ENCODE measurements at places on chromosomes 13 and 19. TPM values are rescaled to one million over a fixed set of nuclear protein-coding genes. Genes with fewer than 3 reads are reported as not detected.

GRCh38 chr19:23991170-23991569 is 76.5 kb downstream of the ZNF726 start:
- DNase-seq, result peak; percentile 71

GRCh38 chr19:5974721-5975387 is 3.1 kb downstream of the RANBP3 start:
- DNase-seq, result no peak

DNA sequence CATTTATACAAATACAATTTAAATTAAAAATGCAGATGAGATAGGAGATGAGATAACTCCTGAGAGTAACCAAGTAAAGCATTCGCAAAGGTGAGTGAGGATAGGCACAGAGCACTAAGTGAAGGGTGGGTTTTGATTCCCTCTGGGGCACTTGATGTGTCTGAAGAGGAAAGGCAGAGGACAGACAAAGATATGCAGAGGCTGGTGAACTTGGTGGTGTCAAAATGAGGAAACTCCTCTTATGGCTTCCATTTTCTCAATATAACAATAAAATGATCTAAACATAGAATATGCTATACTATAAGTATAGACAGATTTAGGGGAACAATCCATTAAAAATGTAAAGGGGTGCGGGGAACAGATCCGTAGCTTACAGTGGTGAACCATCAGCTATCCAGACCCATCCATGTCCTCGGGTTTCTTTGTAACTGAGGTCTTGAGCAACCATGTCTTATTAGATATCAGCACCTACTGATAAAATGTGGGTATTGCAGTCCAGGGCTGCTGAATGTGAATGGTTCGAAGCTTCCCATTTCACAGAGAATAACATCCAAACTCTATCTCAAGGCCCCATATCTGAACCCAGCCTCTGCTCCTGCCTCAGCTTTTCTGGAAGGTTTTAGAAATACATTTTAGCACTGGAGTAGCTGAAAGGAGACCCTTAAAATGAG is 73.9 kb upstream of the SLC10A2 start:
- DNase-seq, result peak; percentile 55

- no peak for DNase-seq
These were observed 128.1 kb downstream of the KL start for GRCh38 chr13:33144358-33144784.

GRCh38 chr19:5292453-5292821 is 48.2 kb downstream of the PTPRS start:
- no peak for DNase-seq

DNA sequence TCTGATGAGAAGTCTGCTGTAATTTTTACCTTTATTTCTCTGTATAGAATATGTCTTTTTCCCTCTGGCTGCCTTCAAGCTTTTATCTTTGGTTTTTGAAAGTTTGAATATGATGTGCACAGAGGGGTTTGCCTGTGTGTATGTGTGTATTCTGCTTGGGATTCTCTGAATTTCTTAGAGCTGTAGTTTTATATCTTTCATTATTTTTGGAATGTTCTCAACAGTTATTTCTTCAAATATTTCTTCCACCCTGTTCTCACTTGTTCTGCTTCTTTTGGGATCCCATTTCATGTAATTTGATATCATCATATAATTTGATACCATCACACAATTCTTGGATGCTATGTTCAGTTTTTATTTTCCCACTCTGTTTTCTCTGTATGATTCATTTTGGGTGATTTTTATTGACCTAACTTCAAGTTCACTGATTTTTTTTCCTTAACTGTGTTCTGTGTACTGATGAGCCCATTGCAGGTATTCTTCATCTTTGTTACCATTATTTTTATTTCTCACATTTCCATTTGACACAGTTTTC is 7.5 kb downstream of the COG3 start:
- DNase-seq, result no peak

- no peak for DNase-seq
These were observed 12.7 kb upstream of the GAS6 start for GRCh38 chr13:113876346-113877148.

DNA sequence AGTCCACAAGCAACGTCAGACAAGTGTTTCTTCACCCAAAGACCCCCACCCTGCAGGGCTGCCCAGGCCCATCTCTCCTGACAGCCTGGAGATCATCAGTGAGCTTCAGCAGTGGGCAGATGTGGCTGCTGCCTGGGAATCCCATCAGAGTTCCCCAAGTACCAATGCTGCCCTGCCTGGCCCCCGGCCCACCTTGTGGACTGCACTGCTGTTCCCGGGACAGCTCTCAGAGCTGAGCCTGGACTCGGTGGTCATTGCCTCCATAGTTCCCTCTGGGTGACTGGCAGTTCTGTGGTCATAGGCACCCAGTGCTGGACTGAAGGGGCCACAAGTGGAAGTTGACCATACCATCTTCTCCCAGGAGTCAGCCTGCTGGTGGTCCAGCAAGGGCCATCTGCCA is 24.5 kb upstream of the ZNF492 start:
- DNase-seq, result no peak

DNA sequence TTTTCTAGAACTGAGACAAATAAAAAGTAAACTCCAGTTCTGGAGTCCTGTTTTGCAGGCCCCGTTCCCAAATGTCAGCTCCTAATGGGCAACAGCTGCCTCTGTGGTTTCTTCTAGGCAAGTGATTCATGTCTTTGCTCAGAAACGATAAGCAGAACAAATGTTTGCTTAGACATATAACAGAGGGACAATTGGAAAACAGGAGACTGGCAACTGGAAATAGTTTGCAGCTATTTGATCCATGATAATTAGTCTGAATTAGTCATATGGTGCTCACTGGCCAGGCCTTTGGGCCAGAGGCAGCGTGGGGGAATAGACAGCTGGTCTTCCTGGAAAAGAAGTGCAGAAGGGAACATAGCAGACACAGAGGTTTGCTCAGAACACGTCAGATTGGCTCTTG is 29.2 kb upstream of the TSHZ3 start:
- DNase-seq, result peak; percentile 93

GRCh38 chr13:26749285-26749684 is 11.3 kb downstream of the GPR12 start:
- no peak for DNase-seq

DNA sequence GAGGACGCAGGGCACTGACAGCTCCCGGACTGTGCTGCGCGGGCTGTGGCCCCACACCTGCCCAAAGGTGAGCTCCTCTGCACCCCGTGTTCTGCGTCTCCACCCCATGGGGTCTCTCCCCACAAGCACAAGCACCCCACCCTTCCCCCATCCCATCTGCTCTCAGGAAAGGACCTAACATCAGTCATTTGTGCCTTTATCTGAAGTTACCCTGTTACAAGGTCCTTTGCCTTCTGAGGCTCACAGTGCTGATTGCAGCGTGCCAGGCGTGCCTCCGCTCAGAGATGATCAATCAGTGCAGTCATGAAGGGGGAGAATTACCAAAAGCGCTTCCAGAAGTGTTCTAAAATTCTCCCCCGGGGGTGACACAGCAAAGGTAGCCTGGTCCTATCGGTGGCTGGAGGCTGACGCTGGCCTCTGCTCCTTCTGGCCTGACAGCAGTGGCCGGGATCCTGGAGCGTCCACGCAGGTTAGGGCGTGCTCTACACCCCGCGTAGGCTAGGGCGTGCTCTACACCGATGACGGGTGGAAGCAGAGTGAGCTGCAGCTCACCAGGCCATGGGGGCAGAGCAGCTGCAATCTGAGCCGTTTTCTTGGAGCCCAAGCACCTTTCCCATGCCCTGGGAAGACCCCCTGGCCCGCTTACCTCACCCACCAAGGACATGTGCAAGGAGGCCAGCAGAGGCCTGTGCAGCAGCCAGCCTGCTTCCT is 84.7 kb upstream of the TM9SF2 start:
- no peak for DNase-seq

DNA sequence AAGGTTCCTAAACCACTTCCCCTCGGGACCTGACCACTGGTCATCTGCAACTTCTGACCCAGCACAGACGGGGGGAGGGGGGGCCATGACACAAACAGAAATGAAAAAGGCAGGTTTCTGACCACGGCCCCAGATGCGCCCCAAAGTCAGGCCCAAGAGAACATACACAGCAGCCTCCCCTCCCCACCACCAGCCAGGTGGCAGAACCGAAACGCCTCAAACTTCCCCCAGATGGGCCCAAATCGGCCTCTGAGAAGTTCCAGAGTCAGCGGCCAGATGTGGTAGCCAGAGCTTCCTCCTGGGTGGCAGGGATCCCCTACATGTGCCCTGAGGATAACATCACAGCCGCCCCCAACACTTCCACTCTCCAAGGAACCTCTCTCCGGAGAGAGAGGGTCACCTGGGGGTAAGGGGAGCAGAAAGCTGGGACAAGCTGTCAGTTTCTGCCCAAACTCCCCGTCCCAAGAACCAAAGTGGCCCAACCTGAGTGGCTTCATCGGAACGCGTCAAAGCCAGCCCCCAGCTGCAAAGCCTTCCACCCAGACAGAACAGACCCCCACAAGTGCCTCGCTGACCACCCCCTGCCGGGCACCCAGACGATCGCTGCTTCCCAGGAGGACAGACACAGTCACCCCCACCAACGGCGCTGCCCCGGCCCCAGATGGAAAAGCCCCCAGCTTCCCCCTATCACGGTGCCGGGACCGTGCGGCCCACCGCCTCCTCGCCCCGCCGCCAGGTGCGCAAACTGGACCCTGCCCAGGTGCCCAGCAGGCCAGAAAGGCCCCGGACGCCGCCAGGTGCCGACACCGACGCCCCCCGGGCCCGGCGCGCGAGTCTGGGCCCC is 800 bp downstream of the ELL start:
- DNase-seq, result peak; percentile 35

DNA sequence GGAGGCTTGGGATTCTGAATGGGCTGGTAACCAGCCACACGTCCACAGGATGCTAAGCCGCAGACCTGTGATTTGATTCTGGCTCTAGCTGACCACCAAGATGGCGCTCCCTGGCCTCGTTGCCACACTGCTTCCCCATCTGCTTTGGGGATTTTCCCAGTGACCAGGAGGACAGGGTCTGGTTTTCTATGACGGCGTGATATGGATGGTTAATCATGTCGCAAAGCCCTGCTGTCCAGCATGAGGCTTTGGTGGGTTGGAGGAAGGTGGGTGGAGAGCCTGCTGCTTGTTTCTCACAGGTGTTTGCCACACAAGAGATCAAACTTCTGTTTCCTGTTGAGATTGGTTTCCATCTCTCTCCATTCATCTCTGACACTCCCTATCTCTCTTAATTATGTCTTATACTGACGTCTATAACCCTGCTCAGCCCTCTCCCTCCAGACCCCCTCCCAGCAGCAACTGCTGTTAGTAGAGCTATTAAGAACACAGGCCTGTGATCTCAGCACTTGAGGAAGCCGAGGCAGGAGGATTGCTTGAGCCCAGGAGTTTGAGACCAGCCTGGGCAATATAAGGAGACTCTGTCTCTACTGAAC is 102.7 kb downstream of the SIPA1L3 start:
- DNase-seq, result no peak

DNA sequence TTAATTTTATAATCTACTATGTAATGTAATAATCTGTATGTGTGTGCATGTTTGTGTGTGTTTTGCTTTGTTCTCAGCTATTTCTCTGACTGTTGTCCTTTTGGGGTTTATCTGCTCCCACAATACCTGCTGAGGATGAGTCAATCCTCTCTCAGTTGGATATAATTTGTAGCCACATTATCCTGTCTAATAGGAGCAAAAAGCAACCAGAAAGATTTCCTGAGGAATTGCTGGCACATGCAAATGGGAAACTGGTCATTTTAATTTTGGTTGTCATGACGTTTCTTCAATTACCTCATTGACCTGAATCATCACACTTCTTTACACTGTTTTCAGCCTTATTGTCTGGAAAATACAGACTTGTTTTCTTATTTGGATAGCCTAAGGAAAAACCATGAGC is 488.4 kb downstream of the KLF5 start:
- no peak for DNase-seq

DNA sequence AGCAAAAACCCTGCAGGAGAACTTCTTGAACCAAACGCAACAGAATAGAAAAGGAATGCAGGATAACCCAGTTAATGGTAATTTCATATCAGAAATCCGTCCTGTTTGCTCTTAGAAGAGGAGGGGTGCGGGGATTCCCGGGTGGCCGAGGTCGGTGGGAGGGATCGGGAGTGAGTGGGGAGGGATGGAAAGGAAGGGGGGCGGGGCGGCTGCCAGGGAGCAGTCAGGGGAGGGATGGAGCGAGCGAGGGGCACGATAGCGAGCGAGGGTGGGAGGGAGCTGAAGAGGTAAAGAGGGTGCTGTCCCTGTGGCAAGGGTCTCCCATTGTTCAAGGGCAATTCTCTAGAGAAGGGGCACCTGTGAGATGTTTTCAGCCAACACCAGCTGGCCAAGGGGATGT is 26.5 kb downstream of the CD177 start:
- no peak for DNase-seq

DNA sequence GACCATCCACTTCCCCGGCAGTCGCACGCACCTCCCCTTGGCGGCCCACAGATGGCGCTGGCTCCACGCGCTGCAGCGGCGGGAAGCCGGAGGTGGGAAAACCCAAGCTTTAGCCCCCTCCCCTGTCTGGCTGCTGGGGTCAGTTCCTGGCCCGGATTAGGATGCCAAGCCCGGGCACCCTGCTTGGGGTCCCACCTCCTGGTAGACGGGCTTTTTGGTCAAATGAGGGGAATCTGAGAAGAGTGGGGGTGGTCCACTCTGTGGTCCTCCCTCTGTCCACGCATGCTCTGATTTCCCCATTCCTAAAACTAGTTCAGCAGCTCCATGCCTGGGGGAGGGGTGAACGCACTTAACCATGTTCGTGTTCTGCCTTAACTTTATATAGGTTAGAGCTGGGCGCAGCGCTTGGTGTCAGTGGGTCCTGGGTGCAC is 8.1 kb upstream of the ADGRE2 start:
- peak; percentile 20 for DNase-seq

DNA sequence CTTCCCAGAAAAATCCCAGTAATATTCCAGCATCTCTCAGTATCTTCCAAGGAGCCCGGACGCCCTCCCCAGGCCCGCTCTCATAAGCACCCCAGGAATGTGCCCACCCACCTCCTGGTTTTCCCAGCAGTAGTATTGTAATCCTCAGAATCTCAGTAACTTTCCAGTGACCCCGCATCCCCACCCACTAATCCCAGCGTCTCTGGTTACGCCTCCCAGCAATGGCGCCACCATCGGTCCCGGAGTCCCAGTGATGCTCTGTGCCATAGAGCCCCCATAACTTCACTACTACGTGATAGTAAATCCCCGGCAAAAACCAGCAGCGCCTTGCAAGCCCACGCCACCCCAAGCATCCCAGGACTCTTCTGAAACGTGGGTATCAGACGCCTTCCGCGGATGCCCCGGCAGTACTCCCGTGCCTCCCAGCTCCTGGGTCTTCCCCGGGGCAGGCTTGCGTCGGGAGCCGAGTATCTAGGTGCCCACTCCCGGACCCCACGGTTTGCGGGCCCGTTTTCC is 928 bp upstream of the PNPLA6 start:
- DNase-seq, result peak; percentile 68

GRCh38 chr19:6384381-6384780 is 8.6 kb downstream of the GTF2F1 start:
- no peak for DNase-seq

GRCh38 chr13:44792096-44792495 is 197.2 kb downstream of the NUFIP1 start:
- DNase-seq, result no peak

- peak; percentile 9 for DNase-seq
These were observed 440.9 kb upstream of the KLF12 start for GRCh38 chr13:74574964-74575728.

FLT3 gene
- total RNA-seq, result not detected

RNF113B gene
- total RNA-seq, result not detected

CA11 gene
- 10.7 TPM for total RNA-seq

TBXA2R gene
- 0.13 TPM for total RNA-seq

SHISA2 gene
- 43.1 TPM for total RNA-seq

All from SJCRH30 (cell line).